ENCODE measurements at places on chromosomes 5 and 9. TPM values are rescaled to one million over a fixed set of nuclear protein-coding genes. Genes with fewer than 3 reads are reported as not detected.

The SFXN1 gene
- 15.0 TPM for total RNA-seq

DNA sequence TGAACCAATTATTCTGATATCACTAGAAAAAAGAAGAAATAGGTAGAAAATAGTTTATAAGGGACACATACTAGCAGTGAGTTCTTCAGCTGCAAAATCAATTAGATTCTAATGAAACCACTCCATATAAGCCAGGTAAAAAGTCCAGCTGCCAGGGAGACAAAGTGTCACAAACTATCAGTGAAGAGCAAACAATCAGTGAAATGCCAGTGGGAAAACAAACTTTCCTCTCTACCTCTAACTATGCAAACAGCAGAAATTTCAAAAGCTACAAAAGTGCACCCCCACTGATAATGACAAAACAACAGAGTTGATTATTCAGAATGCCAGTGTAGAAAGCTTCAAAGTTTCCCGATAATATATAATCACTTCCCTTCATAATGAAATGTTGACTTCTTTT is 637.2 kb upstream of the ITGA1 start:
- no peak for DNase-seq

DNA sequence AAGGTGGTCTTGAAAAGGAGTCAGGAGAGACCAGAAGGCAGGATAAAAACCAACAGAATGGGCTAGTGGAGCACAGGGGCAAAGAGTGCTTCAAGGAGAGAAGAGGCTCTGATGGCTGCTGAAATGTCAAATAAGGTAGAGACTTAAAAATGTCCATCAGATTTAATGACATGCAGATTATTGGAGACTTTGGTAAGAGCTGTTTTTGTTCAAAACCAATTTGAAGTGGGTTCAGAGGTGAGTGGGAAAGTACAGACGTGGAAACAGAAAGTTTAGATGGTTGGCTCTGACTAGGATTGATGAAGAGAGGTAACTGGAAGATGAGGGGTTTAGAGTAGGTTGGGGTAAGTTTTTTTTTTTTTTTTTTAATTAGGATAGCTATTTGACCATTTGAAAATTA is 14.1 kb downstream of the SLC25A46 start:
- DNase-seq, result no peak

GRCh38 chr9:27533311-27533710 is 3.7 kb upstream of the MOB3B start:
- DNase-seq, result no peak

The TMEM174 gene
- not detected for total RNA-seq

The TSLP gene
- 0.64 TPM for total RNA-seq

- DNase-seq, result no peak
Measured at GRCh38 chr5:126274076-126274762, 149.0 kb upstream of the GRAMD2B start.

The LRRC19 gene
- not detected for total RNA-seq

The CD72 gene
- total RNA-seq, result 5.6 TPM

GRCh38 chr9:124478354-124478753 is 28.1 kb downstream of the ADGRD2 start:
- DNase-seq, result no peak

DNA sequence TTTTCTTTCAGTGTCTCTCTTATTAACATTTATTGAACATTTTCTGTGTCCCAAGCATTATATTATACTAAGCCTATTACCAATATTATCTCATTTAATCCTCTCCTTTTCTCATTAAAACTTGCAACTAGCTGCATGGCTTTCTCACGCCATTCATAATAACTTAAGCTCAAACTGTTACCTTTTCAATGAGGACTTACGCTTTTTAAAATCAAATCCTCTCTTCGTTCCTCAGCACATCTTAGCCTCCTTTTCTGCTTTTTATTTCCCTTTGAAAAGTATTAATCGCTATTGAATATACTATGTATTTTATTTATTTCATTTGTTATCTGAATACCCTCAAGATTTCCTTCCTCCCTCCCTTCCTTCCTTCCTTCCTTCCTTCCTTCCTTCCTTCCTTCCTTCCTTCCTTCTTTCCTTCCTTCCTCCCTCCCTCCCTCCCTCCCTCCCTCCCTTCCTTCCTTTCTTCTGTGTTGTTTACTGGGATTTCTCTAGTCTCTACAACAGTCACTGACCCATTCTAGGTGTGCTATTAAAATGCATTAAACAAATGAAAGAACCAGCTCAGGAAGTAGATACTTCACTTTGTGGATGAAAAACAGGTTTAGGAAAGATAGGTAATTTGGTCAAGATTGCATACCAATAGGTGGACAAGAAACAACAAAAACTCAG is 294.1 kb upstream of the TUT7 start:
- DNase-seq, result no peak

The TAL2 gene
- not detected for total RNA-seq

DNA sequence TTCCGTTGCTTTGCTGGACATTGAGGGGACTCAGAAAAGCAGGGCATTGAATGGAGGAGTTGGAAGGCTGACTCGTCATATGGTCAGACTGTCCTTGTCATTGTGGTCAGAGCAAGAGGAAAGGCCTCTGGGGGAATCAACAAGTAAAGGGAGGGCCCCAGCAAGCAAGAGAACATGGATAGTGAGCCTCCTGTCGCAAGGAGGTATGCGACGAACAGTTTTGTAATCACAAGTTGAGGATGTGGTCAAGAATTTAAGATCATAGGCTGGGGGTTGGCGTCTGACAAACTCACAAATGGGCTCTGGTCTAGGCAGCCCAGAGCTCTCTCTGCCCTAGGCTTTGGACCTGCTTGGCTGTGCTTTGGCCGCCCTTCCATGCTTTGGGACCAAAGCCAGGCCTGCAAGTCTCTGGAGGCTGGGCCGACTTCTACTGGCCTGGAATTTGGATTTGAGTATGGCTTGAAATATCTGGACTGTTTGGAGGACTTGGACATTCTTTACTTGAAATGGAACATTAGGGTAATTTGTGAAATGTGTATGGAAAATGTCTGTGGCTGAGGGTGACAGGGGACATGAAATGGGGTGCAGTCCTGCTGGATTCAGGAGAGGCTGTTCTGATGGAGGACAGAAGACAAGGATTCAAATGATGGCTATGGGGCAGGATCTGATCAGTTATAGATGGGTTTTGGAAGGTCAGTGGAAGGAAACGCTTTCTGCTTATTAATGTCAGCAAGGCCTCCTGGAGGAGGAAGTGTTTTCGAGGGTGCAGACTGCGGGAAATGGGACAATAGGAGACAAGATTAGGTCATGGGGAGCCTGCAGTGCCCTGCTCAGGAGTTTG is 19.2 kb upstream of the NDST1 start:
- DNase-seq, result no peak

The PCDHGA1 gene
- not detected for total RNA-seq

The FBP2 gene
- total RNA-seq, result not detected

DNA sequence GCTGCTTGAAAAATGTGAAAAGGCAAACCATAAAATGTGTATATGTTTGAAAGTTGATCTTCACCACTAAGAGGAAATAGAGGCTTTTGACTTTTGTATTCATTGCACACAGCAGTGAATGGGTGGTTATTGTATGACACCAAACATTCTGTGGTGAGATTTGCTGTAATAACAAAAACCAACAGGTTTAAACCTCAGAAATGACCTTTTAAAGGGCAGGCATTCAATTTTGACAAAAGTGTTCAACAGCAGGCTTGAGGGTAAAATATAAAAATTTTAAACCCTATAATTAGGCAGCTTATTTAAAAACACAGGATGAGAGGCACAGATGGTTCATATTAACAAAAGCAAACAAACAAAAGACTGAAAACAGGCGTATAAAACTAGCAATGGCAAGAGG is 128.1 kb upstream of the NUDT12 start:
- DNase-seq, result no peak

The LECT2 gene
- total RNA-seq, result not detected

The WDR31 gene
- 2.3 TPM for total RNA-seq

The NR5A1 gene
- not detected for total RNA-seq

- DNase-seq, result no peak
Measured at GRCh38 chr9:93020151-93020550, 38.4 kb upstream of the SUSD3 start.

The PCDHB6 gene
- 1.3 TPM for total RNA-seq

DNA sequence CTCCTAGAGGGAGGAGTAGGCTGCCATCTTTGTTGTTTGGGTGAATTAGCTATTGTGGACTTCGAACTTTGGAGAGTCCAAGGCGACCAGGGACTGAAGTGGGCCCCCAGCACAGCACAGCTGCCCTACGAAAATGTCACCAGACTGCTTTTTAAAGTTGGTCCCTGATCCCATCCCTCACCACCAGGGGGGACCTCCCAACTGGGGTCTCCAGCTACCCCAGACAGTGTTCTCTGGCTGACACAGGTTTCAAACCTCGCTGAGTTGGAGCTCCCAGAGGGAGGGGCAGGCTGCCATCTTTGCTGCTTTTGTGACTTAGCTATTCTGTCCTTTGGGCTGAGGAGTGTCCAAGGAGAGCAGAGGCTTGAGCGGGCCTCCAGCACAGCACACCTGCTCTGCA is 45.7 kb upstream of the ADRB2 start:
- no peak for DNase-seq

GRCh38 chr9:71253011-71253410 is 131.6 kb upstream of the TRPM3 start:
- no peak for DNase-seq

GRCh38 chr9:126688617-126689016 is 74.9 kb downstream of the LMX1B start:
- no peak for DNase-seq

DNA sequence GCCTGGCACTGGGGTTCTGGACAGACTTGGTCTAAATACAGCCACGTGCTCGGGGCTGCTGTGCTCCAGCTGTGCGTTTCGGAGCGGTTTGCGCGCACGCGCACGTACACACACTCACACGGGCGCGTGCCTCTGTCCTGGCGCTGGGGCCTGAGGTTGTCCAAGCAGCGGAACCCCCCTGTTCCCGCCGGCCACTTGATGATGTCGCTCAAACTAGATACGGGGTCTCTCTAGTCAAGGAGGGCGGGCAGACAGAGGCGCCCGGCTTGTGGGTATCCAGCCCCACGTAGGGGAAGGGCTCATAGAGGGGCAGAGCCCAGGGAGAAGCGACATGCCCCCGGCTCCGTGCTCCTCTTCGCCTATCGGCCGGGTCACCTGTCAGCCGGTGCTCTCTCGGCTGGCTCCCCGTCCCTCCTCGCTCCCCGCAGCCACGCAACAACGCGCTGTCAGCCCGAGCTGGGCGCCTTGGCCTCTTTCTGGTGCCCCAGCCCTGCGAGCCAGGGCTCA is 8.9 kb downstream of the NR2F1-AS1 start:
- no peak for DNase-seq

DNA sequence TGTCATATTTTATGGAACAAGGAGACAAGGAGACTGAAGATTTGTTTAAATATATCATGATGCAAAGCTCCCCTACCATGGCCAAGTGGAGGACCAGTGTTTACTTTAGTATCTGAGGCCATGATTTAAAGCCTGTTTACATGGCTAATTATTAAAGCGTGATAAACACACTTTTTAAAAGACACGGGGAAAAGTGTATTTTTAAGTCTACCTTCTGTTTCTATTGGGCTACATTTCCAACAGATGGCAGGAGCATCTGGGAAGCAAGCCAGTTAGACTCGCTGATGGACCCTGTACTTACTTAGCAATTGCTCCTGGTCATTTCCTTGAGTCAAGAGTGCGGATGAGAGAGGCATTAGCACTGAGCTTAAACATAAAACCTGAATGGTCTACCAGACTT is 480.3 kb upstream of the SEMA6A start:
- DNase-seq, result no peak

DNA sequence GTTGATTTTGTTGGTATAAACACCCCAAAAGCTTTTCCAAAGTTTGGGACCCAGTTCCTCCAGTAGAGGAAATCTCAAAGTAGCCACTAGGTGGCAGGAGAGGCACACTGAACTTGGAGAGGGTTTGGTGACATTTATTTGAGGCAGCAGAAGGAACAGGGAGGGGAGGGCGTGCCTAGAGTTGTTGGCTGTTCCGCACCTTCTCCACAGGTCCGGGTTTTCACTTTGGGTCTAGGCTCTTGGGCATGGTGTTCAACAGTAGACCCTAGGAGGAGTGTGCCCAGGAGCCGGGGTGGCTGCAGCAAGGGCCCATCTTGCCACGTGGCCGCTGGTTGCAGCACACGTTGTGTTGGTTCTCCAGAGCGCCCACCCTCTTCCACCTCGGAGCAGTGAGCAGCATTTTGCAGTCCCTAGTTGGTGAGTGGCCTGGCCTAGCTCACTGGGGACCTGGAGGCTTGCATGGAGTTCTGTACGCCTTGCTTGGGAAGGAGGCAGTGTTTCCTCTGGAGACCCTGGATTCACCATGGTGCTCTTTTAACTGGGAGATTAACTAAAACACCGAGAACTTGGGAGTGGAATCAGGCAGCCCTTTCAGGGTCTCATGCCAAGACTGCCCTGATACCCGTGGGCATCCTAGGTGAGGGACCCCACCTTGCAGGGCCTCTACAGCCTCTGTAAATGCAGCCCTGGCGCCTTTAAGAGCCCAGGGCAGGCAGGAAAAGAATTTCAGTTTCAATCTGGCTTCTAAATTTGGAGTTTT is 28.2 kb downstream of the PTPA start:
- peak; percentile 90 for DNase-seq

- DNase-seq, result no peak
Measured at GRCh38 chr9:29456940-29457339, 1883.7 kb upstream of the C9orf72 start.

DNA sequence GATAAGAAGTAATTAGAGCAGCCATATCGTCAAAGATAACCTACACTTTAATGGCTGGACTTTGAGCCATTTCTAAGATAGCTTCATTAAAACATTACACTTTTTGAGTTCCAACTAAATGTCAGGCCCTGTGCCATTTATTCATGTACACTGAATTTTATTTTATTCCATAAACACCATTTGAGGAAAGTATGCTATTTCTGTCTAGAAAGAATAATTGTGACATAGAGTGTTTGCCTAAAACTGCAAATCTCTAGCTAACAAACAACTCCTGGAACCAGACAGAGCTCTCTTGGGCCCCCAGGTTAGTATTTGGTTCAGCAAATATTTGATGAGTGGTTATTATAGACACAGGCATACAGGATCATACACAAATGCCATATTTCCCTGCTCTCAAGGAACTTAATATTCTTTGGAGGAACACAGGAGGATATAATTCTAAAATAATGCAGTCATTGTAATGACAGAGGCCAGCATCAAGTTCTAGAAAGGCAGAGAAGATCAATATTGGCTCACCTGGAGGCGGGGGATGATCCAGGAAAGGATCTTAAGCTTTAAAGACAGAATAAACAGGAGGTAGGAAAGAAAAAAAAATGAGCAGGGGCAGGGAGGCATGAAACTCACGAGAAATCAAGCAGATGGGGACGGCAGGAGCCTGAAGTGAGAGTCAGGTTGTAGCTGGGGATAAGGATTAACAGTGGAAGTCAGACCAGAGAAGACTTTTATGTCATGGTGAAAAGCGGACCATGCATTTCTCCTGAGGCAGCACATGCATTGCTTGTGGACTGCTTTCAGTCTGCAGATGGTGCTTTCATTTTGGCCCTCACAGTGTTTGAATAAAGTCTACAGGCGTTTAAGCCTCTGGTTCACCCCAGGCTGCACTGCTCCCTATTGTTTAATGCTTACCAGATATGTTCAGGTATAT is 127.7 kb downstream of the GCNT1 start:
- no peak for DNase-seq
